Fibroblast of skin of left quadriceps (primary cell): ENCODE measurements at places on chromosomes 2 and 18.

DNA sequence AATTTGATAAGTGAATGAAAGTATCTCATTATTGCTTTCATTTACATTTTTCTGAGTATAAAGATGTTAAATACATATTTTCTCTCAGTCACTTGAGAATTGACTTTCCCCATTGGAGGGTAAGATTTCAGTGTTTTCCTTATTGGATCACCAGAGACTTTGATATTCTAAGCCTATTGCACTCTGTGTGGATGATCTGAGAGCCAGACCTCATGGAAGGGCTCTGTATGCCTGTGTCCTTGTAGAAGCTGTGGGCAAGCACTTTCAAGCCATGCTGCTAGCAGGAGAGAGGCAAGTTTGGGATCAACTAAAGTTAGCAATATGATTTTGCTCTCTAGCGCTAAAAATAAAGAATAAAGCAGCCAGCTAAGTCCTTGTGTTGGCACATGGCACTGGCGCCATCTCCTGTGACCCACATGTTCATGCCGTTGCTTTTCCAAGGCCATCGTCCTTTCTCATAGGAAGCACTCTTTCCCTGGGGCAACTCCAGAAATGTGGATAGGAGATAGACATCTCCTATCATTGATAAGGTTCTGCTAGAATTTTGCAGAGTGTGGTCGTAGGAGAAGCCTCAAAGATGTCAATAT is 72.6 kb downstream of the AOX1 start:
- no peak for DNase-seq

GRCh38 chr18:37567994-37568359 is 2.4 kb upstream of the CELF4 start:
- DNase-seq: no peak

DNA sequence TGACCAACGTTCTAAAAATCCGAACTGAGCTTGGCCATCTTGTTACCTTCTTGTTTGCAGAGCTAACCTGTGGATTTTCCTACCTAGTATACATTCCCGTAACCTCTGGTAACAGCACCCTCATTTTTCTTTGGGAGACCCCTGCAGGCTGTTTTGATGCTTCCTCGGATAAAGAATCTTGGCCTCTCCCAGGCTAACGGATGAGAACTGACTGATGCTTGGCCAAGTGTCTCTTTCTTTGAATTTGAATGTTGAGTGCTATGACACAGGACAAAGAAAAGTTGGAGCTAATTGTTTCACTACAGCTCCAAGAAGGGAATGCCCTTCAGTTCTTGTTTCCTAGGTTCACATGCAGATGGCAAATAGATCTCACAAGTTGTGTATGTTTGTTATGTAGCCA is 19.3 kb upstream of the CAVIN2 start:
- no peak for DNase-seq

GRCh38 chr2:128690431-128690830 is 371.8 kb upstream of the HS6ST1 start:
- DNase-seq: no peak

GRCh38 chr2:197137826-197138477 is 172.6 kb downstream of the ANKRD44 start:
- DNase-seq: no peak

DNA sequence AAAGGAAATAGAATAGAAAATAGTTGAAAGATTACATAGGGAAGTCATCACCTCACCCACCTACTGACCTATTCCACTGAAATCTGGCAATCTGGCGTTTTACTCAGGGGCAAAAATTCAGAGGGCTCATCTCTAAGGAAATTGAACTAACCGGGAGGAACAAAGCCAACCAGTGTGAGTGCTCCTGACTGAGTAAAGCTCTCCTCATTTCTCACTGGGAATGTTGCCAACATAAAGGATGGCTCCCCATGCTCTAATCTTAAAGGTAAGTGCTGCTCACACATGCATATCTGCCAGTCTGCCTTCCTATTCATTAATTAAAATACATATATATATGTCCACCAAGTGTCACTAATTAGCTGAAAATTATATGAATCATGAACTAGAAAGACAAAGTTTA is 13.5 kb upstream of the DOK6 start:
- no peak for DNase-seq

GRCh38 chr2:28326469-28326805 is 66.2 kb upstream of the FOSL2 start:
- no peak for DNase-seq

- DNase-seq: no peak
Observed at GRCh38 chr2:217981971-217982370, 20.8 kb downstream of the TNS1 start.
